NCI-H446 (cell line): ENCODE measurements at places on chromosomes 5 and 9.

DNA sequence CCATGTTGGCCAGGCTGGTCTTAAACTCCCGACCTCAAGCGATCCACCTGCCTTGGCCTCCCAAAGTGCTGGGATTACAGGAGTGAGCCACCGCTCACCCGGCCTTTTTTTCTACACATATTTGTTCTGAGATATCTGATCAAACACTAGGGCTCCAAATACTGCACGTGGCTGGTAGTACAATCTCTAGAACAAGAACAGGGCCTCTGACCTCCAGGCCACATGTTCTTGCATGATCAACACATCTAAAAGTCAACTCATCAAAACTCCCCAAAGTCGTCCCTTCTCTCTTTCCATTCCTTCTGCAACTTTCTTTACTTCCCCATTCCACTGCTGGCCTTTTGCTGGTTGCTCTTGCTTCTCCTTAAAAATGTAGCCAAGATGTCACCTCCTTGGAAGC is 113.3 kb upstream of the LHFPL2 start:
- no peak for DNase-seq

GRCh38 chr9:95666785-95667155 is 150.0 kb upstream of the PTCH1 start:
- no peak for DNase-seq

DNA sequence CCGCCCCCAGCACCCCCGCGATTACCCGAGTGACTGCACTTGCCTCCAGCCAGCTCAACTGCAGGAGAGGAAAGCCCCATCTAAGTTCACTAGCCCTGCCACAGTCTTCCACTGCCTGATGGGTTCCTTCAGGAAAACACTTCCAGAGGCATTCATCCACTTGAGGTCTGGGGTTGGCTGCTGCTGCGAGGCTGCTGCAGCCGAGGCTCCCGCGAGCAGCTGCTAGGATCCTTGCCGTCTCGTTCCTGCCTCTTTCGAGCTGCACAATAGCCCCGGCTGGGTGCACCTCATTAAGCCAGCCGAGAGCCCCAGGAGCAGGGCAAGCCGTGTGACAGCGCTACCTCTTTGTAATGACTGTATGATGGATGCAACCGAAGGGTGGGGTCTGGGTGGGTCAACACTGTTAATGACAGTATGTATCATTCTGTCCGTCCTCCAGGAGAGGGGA is 24.2 kb upstream of the ELAVL2 start:
- DNase-seq = no peak

DNA sequence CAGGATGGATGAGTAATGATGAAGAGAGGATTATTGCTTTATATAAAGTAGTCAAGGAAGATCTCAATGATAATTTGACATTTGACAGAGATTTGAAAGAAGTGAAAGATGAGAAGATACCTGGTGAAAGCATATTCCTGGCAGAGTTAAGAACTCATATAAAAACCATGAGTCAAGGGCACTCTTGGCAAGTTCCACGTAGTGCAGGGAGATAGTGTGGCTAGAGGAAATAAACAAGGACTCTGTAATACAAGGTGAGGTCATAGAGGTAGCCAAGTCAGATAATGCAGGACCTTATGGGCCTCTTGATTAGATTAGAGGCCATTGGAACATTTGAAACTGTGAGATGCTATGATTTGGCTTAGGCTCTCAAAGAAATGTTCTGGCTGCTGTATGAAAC is 72.3 kb downstream of the HCN1 start:
- no peak for DNase-seq

DNA sequence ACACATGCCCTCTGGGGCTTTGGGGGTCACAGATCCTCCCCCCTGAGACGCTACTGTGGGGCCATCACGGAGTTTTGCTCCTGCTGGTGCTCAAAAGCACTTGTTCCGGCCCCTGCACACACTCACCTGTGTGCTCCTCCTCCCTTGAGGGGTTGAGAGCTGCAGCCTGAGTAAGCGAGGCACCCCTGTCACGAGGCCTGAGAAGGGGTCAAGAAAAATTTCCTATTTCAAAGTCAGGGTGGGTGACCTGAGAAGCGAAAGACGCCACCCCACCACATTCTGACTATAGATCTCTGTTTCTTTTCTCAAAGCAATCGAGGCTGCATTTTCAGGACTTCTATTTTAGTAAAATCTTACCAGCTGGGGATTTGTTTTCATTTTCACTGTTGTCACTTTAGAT is 138.5 kb downstream of the DCP2 start:
- no peak for DNase-seq

GRCh38 chr5:92962752-92963151 is 618.3 kb downstream of the NR2F1-AS1 start:
- DNase-seq = peak; percentile 4

DNA sequence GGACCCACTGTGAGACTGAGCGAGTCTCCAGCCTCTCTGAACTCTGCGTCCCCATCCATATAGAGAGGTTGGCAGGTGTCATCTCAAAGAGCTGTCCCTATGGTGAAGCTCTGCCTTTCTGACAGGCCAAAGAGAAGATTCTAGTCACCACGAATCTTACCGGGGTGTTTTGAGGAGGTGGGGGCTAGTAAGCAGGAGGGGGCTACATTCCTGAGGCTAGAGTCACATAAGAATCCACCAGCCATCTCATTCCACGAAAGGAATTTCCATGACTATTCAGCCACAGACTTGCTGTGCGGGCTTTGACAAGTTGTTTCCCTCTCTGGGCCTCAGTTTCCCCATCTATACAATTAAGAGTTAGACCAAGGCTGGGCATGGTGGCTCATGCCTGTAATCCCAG is 16.3 kb downstream of the PDGFRB start:
- DNase-seq = no peak

- DNase-seq = no peak
These were observed 526.0 kb upstream of the ADAMTS16 start for GRCh38 chr5:4614088-4614487.

DNA sequence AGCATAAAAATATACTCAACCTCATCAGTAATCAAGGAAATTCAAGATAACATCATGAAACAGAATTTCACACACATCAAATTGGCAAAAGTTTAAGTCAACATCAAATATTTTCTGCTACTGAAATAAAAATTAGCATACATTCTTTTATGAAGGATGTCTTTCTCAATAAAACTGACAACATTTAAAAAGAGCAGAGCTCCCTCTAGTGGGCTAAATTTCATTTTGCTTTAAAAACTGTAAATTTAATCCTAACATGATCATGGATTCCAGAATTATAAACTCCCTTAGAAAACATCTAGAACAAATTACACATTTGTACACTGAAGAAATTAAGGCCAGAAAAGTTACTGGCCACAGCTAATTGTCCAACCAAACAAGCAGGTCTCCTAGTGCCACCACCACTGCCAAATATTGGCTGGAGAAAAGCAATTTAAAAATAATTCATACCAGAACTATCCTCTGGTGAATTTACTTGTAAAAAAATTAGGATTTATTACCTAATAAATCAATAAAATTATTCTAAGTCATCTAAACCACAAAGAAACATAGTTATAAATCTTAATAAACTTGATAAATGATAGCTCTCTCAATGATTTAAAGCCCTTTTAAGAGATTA is 31.2 kb downstream of the DEPDC1B start:
- DNase-seq = peak; percentile 58

GRCh38 chr5:168991311-168991710 is 309.6 kb downstream of the SLIT3 start:
- DNase-seq = no peak

GRCh38 chr5:149355688-149356087 is 2.2 kb upstream of the PCYOX1L start:
- DNase-seq = no peak

- peak; percentile 31 for DNase-seq
These were observed 25.0 kb downstream of the LMNB1 start for GRCh38 chr5:126801992-126802294.

DNA sequence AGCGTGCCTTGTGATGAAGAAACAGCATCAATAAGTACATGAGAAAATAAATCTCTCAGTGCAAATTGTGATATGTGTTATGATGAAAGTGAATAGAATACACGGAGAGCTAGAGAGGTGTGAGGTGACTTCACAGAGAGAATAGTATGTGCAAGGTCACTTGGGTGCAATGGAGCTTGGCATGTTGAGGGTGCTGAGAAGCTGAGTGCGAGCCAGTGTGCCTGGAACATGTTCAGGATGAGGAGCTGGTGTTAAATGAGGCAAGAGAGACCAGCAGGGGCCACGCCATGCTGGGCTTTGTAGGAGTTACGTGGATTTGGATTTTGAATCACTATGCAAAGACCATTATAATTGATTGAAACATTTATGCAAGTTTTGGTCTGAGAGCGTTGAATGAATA is 12.8 kb upstream of the RPS23 start:
- DNase-seq = no peak

GRCh38 chr5:118193194-118193905 is 795.0 kb downstream of the DTWD2 start:
- no peak for DNase-seq

DNA sequence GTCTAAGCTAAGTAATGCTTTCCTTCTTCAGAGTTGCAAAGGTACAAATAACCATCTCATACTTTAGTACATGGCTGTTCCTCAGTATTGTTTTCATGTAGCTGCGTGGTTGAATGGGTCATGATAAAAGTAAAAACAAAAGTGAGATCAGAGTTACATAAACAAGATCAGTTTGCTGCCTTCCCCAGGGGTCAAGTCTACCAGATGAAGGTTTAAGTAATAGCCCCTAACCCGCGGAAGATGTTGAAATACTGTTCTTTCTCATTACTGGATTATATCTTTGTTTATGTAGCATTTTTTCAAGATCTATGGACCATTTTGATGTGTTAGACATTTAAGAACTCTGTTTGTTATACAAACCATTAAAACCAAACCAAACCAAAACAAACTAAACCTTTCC is 34.1 kb upstream of the ARRDC3 start:
- no peak for DNase-seq

- no peak for DNase-seq
These were observed 36.3 kb upstream of the STX17 start for GRCh38 chr9:99870126-99870525.

- no peak for DNase-seq
These were observed at the start of gene NEK6 for GRCh38 chr9:124257844-124258606. Gene NEK6, plus strand, starts transcription at chr9:124257949. Its CDS starts 44,016 bp downstream, at chr9:124301965.

- DNase-seq = peak; percentile 37
These were observed 284.1 kb downstream of the HCN1 start for GRCh38 chr5:45411971-45412612.

- DNase-seq = no peak
These were observed 35.9 kb downstream of the PRR16 start for GRCh38 chr5:120499876-120500563.

DNA sequence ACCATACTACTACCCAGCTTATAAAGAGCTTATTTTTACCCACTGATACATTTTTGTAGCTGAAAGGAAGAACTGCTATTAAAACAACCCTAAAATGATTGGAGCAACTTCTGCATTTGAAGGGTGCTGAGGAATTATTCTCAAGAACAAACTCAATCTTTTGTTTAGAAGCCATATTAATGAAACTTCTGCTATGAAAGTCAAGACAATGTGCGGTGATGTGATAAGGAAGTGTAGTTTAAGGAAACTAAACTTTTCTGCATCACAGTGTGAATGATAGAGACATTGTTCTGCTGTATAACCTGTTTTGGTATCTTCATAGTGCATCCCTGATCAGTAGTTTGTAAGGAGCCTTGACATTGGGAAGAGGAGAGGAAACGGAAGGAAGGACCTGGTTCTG is 408.5 kb downstream of the TMEM38B start:
- DNase-seq = no peak

DNA sequence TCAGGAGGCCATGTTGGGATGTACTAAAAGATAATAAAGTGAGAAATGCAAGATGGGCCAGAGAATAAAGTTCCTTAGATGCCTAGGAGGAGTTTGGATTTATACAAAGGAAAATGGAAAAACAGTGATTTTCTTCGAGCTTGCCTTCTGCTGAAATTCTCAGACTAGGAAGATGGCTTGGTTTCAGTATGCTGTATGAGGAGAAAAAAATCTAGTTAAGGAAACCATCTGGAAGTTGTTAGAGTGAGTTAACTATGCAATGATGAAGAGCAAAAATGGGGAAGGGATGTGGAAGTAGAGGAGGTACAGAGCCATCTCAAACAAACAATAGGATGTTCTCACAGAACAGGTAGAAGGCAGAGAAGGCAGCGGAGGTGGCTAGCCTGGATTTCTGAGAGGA is 162.9 kb upstream of the FTMT start:
- no peak for DNase-seq

GRCh38 chr9:130639866-130640555 is 24.4 kb upstream of the PRDM12 start:
- no peak for DNase-seq

GRCh38 chr5:122402955-122403685 is 91.1 kb downstream of the SNCAIP start:
- no peak for DNase-seq

- DNase-seq = peak; percentile 87
These were observed 1271.6 kb downstream of the PTPRD start for GRCh38 chr9:9341203-9341602.

GRCh38 chr9:110969971-110970386 is 68.3 kb downstream of the LPAR1 start:
- no peak for DNase-seq

DNA sequence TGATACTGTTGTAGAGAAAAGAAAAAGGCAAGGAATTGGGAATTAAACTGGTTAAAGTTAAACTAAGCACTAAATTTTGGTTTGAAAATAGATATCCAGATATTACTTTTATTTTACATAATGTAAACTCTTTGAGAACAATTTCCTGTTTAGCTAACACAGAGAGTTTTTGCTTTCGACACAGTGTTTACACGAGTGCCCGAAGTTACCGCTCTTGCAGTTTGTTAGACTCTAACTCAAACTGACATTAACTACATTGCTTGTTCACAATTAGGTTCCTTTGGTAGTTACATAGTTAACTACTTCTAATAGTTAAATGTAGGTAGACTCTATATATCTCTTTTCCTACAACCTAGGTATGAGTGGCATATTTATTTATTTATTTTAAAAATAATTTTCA is 117.1 kb upstream of the CHD1 start:
- no peak for DNase-seq

DNA sequence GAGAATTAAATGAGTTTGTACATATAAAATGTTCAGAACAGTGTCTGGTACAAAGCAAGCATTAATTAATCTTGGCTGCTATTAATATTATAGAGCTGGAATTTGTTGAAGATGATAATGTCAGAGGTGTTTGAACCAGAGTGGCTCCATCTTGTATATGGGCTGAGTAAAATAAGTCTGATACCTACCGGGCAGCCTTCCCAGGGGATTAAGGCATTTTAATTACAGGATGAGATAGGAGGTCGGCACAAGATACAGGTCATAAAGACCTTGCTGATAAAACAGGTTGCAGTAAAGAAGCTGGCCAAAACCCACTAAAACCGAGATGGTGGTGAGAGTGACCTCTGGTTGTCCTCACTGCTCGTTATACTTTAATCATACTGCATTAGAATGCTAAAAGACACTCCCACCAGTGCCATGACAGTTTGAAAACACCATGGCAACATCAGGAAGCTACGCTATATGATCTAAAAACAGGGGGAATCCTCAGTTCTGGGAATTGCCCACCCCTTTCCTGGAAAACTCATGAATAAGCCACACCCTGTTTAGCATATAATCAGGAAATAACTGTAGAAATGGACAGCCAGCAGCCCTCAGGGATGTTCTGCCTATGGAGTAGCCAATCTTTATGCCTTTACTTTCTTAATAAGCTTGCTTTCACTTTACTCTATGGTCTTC is 90.2 kb downstream of the PLK2 start:
- no peak for DNase-seq

- no peak for DNase-seq
These were observed 752.8 kb downstream of the IRX1 start for GRCh38 chr5:4348423-4348822.
